D341Med (cell line): ENCODE measurements at places on chromosomes 12 and 14.

DNA sequence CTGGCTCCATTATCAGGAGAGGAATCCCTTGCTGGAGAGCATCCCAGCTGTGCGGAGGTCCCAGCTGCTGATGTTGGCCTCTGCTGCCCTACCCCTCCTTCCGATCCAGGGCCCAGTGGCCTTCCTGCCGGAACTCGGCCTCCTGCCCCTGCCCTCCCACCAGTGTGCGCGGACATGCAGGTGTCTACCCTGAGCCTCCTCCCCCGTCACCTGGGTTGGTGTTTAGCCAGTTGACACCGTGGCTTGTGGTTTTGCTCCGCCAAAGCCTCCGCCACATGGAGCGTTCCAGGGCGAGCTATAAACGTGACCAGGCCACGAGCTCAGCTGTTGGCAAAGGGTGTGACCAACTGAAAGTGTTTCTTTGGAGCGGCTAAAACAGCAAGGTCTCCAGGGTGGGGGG lies 1104.3 kb downstream of the BCL11B start:
- no peak for DNase-seq

GRCh38 chr12:19726122-19726521 lies 286.8 kb downstream of the AEBP2 start:
- no peak for DNase-seq

DNA sequence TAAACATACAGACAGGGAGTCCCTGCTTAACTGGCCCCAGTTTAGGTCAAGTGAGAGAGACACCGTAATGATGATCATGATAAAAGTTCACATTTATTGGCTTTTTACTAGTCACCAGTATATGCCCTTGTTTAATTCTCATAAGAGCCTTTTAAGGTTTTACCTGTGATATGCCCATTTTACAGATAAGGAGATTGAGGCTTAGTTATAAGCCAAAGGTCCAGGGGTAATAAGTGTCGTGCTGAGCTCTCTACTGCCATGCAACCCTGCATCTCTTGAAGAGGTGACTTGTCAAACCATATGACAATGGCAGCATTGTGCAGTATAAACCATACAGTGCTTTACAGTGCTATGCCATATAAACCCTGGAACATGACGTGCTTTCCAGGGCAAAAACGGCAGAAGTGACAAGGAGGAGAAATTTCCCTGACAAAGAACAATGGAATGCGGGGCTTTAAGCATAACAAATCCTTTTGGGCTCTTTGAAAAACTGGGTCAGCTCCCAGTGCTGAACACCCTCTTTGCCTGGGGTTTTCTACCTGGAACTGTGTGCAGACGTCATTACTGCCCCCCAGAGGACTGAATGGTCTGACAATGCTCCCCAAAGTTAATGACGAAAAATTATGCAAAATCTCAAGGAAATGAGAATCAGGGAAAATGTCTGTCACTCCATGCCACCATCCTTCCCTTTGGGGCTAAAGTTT lies 59.7 kb upstream of the C14orf132 start:
- no peak for DNase-seq

DNA sequence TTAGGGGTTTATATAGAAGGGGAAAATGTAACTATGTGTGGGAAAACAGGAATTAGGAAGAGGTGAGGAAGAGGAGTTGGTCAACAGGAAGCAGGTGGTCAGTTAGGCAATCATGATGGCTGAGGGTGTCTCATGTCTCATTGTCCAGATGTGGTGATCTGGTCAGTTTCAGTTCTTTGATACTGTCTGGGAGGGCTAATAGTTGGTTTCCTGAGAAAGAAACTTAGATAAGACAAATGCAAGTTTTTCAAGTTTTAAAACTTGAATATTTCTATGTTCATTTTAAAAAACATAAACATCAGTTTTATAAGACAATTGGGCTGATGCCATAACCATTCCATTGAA lies 1121.8 kb upstream of the USP15 start:
- no peak for DNase-seq

DNA sequence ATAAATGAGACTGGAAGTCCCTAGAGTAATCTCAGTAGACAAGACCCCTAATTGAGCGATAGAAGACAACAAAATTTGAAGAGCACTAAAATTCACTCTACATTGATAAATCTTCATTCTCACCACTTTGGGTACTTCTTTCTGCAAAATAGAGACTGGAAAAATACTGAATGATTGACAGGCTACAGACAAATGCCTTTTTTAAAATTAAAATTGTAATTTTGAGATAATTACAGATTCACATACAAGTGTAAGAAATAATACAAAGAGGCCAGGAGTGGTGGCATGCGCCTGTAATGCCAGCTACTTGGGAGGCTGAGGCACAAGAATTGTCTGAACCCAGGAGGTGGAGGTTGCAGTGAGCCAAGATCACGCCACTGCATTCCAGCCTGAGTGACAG lies 4.5 kb upstream of the CORO1C start:
- no peak for DNase-seq

DNA sequence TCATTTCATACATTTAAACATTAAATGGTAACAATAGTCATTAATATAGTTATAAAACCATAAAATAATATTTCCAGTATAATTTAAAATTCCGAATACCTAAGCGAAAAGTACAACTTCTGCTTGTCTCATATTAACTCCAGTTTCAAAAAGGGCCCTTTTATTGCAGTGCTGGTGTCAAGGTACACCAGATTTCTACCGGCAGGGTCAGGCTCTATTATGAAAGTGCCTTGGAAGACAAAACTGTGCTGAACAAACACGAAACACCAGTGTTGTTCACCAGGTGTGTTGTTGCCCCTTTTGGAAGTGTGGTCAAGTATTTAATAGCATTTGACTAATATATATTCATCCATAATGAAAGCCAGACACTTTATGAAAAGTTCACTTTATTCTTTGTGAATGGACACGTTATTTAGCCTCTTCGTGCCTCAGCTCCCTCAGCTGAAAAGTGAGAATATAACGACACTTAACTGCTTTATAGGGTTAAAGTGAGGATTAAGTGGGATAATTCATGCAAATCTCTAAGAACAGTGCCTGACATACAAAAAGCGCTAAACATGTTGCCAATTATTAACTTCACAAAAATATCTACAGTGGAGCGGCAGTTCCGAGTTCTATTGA lies 20.3 kb upstream of the GNS start:
- no peak for DNase-seq

DNA sequence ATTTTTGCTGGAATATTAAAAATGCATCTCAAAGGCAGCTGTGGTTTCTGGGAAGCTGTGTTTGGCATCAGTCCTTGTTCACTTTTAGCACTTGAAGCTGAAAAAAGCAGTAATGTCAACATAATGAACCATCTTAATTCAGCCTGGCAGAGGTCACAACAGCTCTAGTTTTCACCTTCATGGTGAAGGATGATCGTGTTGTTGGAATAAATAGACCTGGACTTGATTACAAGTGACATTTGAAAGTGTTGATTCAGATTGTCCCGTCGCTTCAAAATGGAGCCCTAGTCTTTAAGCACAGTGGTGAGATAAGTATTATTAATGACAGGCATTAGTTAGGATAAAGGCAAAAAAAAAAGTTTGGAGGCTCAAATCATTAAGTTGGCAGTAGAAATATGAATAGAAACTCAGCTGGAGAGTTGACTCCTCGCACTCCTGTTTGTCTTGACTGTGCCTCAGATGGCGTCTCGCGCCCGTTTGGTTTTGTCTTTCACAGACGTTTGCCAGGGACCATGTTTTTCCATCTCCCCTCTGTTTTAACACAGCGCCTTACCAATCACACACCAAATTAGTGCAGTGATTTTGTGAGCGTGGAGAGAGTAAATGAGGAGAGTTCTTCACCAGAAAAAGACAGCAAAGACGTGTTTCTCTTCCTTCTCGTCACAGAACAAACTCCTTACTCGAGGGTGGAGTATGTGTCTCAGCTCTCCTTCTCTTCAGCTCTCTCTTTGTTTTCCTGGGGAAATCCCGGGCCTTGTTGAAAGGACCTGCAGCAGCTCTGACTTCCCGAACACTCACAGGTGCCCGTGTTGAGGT lies 53.4 kb upstream of the MMP17 start:
- no peak for DNase-seq

- peak; percentile 10 for DNase-seq
These were observed 88.1 kb downstream of the NTF3 start for GRCh38 chr12:5520037-5520436.

- no peak for DNase-seq
These were observed 51.3 kb upstream of the PPP2R5C start for GRCh38 chr14:101709962-101710931.

DNA sequence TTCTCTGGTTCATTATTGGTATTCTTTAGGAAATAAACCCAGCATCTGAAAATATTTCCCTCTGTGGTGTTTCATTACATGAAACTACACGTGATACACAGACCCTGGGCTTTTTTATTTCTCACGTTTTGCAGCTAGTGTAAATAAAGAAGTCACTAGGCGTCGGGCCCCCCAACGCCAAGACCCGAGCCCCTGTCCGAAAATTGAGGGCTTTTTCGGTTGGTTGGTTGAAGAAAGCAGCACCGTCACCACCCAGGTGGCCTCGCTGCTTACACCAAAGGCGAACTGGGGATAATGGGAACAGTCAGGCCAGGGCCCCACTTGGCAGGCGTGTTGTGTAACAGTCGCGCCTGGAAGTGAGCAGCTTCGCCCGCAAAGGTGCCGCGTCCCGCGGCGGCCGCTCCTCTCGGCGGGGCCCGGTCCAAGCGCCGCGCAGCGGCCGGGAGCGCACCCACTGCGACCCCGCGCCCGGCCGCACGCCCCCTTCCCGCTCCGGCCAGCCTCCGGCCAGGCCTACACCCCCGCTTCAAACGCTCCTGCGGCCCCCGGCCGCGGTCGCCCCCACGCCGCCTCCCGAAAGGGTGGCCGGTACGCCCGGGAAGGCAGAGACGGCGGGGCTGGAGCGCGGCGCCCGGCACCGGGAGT lies 1.2 kb downstream of the DUSP16 start:
- DNase-seq = peak; percentile 79

- no peak for DNase-seq
These were observed 86.9 kb downstream of the RIN3 start for GRCh38 chr14:92600318-92601053.

- no peak for DNase-seq
These were observed 60.2 kb downstream of the TBX3 start for GRCh38 chr12:114623737-114624136.

DNA sequence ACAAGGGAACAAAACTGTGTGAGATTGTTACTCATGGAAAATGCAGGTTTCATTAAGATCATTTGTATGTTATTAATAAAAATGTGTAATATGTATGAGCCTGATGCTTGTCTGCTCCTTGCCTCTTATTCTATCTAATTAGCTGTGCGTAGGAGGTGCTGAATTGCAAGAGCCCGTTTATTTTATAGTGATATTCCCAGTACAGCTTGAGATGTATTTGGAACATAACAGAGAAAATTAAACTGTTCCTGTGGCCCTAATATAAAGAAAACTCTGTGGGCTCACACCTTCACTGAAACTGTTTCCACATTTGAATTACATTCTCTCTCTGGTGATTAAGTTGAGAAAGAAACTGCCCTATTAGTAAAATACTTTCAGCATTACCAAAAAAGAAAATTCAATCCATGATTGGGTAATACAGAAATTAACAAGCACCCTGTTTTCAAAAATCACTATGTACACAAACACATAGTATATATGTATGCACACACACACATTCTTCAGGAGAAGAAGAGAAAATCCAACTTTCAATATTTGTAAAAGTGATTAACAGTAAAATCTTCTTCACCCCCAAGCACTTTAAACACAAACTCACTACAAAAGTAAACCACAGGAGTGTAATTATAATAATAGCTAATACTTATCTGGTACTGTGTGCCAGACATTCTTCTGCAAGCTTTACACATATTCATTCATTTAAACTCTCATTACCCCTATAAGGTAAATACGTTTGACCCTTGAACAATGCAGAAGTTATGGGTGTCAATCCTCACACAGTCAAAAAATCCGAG lies 233.2 kb downstream of the PHLDA1 start:
- DNase-seq = no peak

DNA sequence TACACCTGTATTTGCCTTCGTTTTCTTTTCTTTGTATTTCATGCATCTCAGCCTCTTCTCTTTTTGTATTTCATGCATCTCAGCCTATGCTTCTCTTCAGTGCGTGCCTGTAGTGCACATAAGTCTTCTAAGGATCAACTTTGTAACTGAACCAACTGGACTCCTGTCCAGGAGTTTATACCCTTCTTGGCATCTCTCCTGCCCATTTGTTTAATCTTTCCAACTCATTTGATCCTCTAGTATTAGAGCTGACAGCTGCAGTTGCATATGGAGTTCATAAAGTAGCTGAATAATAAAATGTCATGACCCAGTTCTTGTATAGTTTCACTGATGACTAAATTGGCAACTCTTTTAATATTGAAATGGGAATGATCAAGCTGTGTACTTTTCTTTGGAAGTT lies 89.7 kb downstream of the FGD4 start:
- no peak for DNase-seq

DNA sequence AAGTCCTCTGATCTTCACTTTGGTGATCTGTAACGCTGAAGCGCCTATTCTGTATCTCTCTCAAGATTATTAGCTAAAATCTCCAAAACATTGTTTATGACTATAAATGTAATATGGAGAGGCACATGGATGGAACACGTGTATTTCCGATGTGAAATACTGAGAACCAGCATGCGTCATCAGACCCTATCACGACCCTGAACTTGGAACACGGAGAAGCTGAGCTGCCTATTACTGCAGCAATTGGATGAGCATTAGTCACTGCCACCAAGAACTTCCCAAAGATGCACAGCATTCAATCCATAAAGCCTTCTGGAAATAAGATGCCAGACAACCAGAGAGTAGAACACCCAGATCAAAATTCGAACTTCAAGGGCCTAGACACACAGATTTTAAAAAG lies 61.9 kb downstream of the PRKAB1 start:
- no peak for DNase-seq
